ENCODE measurements at places on chromosomes 3 and 15. TPM values are rescaled to one million over a fixed set of nuclear protein-coding genes. Genes with fewer than 3 reads are reported as not detected.

MKRN2OS gene
- total RNA-seq: not detected

- no peak for DNase-seq
Observed at GRCh38 chr3:28232659-28233058, 8.8 kb upstream of the CMC1 start.

- DNase-seq: no peak
Observed at GRCh38 chr3:123884203-123884831, at the start of gene MYLK. TSS of gene MYLK (minus strand) at chr3:123884332. CDS start at chr3:123793841, 90,491 bp downstream.

TM4SF18 gene
- not detected for total RNA-seq

GRCh38 chr3:161905520-161906132, 409.0 kb downstream of the OTOL1 start:
- DNase-seq: no peak

GOLGA6A gene
- not detected for total RNA-seq

ZNF717 gene
- total RNA-seq: 6.5 TPM

- no peak for DNase-seq
Observed at GRCh38 chr3:56484122-56484521, 15.9 kb upstream of the ERC2 start.

GRCh38 chr15:93180656-93181055, 91.6 kb upstream of the RGMA start:
- DNase-seq: no peak

DNA sequence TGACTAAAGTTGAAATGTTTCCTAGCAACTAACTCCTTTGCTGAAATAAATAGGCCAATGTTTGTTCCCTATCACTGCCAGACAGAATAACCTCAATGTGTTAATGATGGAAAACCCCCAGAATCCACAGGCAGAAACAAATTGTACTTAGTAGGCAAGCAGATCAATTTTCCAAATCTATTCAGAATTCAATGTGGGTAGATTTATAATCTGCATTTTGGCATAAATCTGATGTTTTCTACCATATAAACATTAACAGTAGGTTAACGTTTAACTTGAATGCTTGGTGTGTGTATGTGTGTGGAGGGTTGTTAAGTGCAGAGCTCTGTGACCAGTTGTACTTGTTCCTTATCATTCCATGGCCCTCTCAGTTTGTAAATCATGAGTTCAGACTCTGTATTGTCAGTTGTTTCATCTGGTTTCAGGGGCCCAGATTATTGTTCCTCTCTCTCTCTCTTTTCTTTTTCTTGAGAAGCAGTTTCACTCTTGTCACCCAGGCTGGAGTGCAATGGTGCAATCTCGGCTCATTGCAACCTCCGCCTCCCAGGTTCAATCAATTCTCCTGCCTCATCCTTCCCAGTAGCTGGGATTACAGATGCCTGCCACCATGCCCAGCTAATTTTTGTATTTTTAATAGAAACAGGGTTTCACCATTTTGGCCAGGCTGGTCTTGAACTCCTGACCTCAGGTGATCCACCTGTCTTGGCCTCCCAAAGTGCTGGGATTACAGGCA, 32.8 kb downstream of the PLSCR1 start:
- DNase-seq: no peak

GORASP1 gene
- total RNA-seq: 31.8 TPM

DNA sequence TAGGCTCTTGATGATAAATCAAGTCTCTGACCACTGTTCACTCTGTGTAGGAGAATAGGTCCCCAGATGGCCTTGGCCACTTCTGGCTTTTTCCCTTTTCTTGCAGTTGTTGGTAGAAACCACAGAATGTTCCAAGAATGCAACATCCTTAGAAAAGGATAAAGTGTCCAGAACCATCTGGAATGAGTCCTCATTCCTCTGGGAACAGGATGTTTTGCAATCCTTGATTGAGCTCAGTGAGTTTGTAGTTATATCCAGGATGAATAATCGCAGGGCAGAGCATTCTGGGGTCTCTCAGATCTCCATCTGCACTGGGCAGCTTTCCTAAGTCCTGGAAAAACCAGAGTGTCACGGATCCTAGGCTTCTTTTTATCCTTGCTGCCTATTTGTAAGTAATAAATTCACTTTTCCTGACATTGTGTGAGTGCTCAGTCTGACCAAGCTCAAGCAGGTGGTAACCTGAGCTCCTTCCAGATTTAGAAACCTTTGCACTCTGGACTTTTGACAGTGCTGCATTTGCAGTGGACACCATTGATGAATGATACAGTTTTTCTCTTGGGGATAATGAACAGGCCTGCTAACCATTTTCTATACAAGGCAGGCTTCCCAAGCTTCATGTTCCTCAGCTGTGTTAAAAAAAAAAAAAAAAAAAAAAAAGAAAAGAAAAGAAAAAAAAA, 1028.6 kb downstream of the OTOL1 start:
- DNase-seq: no peak

DNA sequence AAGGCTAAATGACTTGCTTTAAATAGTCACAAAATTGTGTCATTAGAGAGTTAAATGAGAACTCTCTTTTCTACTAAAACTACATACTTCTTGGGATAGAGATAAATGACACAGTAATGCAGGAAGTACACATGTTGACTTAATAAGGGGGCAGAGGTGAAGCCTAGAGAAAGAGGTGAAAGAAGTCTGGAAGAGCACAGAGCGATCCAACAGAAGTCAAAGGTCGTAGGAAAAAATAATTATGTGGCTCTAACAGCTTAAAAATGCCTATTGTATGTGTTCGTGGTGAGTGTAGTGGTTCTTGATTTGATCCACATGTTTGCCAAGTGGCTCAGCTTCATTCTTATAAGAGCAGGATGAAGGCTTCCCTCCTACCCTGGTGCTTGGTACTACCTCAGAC, 61.7 kb downstream of the TMEM212 start:
- no peak for DNase-seq

DNA sequence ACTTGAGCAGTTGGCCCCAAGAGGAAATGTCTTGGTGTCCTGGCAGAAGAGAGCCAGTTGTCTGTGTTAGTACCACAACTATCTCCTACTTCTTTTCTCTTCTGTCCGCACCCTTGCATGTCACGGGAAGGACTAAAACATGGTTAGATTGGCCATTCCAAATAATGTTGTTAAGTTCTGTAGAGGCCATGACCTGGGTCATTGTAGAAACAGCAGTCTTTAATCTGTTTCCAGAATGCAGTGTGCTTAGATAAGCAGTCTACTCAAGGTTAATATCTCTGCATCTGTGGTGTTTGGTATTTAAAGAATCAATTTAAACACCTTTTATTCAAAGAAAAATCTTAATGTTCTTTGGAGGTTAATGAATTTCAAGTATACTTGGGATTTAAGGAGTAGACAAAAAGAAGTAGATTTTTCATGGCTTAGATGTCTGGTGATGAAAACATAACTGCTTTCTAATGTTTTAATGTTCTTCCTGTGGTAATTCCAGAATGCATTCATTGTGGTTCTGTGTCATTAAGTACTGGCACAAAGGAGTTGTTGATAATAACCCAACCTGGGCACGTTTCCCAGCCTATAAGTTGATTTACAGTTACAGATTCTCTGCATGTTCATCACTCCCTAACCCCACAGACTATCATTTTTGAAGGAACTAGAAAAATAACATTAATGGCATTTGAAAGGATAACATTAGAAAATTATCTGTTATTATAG, 58.9 kb downstream of the TMEM108 start:
- no peak for DNase-seq

DNA sequence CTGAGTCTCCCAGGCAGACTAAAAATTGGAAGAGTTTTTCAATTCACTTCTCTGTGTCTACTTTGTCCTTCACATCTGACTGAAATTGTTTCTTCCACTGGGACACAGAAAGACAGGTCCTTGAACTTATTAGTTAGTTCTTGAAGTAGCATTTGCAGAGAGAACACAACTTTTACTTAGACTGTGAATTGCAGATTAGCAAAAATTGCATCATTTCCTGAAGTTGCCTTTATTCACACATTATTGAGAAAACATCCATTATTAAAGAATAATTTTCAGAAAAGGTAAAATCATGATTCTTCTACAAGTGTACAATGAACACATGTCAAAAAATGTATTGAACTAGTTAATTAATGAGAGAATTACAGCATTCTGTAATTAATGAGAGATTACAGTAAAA, 1.4 kb upstream of the COMMD2 start:
- no peak for DNase-seq

DNA sequence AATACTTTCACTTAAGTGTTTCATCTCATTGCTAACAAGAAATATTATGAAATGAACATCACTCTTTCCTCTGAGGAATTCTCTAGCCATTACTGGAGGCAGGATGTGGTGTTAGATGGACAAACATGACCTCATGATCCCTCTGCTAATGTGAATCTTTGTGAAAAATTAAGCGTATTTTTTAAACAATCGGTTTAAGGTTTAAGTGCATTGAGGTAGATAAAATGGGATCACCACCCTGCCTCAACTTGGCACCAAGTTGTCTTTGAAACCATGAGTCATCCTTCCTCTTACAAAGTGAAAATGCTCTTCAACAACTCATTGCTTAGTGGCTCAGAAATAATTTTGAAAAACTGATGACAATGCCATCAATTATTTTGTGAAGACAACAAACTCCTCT, 76.0 kb upstream of the DCBLD2 start:
- DNase-seq: no peak

GRCh38 chr3:139636511-139636910, 41.3 kb downstream of the NMNAT3 start:
- no peak for DNase-seq

- DNase-seq: no peak
Observed at GRCh38 chr3:54733106-54734006, 194.5 kb downstream of the LRTM1 start.

GOLGA8Q gene
- 0.13 TPM for total RNA-seq

- DNase-seq: no peak
Observed at GRCh38 chr3:126111566-126112475, 27.9 kb upstream of the SLC41A3 start.

DNA sequence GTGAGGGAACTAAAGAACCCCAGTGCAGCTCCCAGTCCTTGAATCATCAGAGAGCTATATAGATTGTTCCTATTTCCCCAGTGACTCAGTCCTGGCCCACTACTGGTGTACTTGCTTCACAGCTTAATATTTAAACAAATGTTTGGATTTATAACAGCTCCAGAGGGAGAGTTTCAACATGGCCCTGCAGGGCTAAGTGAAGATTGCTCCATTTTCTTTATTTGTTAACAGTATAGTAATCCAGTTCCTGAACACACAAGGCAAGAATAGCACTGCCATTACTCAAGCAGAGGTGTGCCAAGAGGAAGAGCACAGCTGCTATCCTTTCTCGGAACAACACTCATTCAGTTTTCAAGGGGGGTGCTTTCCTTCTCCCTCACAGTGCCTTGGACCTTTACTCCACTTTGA, 6.5 kb downstream of the SQOR start:
- no peak for DNase-seq

IL17RE gene
- 0.61 TPM for total RNA-seq

C3orf33 gene
- 2.7 TPM for total RNA-seq

RASGRF1 gene
- total RNA-seq: 0.05 TPM

DNA sequence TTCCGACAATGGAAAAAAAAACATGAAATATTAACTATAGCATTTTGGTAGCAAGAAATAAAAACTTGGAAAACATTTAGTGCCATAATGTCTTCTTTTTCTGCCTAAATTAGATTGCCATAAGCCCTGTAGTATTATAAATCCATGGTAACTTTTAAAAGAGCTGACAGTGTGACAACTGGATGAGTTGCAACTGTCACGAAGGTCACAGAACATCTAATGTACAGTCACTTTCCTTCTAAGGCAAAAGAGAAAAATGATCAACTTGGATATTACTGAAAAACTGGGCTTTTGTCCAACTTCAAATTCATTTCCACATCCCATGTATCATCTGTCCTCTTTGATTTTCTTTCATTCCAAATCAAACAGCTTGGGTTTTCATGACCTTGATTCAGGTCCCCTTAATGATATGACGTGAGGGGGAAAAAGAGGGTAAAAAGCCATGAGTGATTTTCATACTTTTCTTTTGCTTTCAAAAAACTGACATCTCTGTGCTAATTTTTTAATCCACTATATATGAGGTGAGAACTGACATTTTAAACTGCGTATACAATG, 602 bp downstream of the CPB1 start:
- no peak for DNase-seq

GRCh38 chr3:111796566-111796965, 62.5 kb upstream of the PHLDB2 start:
- DNase-seq: no peak

DNA sequence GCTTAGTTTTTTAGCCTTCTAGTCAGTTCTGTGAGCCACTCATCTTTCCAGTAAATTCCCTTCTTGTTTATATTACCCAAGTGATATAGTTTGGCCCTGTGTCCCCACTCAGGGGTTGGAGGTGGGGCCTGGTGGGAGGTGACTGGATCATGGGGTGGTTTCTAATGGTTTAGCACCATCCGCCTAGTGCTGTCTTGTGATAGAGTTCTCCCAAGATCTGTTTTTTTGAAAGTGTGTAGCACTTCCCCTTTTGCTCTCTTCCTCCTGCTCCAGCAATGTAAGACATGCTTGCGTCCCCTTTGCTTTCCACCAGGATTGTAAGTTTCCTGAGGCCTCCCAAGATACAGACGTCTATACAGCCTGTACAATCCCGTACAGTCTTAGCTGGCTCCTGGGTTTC, 53.7 kb upstream of the INO80 start:
- DNase-seq: no peak

DNA sequence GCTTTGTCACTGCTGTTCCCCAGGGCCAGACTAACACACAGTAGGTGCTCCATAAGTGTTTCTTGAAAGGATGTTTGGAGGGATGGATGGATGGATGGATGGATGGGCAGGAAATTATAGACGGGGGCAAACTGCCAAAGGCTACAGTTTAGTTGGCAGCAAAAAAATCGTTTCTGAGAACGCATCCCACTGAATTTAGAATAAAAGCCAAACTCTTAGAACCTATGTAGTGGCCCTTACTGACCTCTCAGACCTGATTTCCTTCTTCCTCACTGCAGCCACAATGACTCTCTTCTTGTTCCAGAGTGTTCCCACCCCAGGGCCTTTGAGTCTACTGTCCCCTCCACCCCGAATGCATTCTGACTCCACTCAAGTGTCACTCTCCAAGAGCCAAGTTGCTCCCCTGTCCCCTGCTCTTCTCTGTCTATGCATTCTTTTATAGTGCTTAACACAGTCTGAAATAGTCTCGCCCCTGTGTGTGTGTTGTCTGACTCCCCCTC, 5.2 kb upstream of the GATA2 start:
- DNase-seq: no peak

NOX5 gene
- total RNA-seq: not detected

WDR49 gene
- total RNA-seq: not detected

DNA sequence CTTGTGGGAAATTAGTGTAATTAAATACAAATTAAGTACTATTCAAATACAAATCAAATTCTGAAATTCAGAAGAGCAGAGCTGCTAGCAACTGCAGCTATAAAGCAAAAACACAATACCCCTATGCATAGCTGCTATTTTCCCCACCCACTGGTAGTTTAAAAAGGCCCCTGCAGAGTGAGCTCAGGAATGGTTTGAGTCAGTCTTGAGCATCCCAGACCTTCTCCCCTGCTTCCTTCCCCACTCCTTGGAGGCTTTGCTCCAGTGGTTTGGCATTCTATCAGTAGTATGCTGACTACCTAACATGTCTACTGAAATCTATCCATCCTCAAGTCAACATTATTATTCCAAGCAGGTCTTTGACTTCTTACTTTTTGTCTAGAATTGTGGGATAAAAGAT, 53.0 kb downstream of the EFHB start:
- DNase-seq: no peak
